Erythroblast (primary cell): ENCODE measurements at places on chromosomes 4 and X.

DNA sequence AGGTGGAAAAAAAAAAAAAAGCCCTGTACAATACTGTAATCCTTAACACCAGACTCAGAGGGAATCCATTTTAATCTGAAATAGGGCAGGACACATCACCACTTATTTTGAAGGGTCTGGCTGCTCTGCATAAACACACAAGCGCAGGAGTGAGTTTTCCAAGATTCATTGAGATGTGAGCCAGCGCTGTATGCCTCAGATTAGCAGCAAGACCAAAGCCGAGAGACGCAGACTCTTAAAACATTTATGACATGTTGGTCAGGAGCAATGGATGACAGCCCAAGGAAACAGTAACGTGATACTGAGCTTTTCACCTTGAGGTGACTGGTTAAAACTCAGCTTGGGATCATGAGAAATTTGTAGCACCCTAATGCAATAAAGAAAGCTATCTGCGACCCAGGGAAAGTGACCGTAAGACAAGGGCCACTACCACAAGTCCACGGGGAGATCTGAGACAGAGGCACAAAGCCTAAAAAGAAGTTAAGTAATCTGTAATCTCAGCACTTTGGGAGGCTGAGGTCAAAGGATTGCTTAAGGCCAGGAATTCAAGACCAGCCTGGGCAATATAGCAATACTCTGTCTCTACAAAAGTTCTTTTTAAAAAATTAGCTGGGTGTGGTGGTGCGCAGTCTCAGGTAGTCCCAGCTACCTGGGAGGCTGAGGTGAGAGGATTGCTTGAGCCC is 210.6 kb downstream of the COL25A1 start:
- no peak for DNase-seq

- DNase-seq = no peak
Observed at GRCh38 chr4:130031858-130032257, 935.9 kb downstream of the C4orf33 start.

GRCh38 chr4:1506956-1507721 is 100.9 kb upstream of the NKX1-1 start:
- DNase-seq = no peak

GRCh38 chr4:39390603-39391002 is 16.1 kb upstream of the KLB start:
- no peak for DNase-seq

DNA sequence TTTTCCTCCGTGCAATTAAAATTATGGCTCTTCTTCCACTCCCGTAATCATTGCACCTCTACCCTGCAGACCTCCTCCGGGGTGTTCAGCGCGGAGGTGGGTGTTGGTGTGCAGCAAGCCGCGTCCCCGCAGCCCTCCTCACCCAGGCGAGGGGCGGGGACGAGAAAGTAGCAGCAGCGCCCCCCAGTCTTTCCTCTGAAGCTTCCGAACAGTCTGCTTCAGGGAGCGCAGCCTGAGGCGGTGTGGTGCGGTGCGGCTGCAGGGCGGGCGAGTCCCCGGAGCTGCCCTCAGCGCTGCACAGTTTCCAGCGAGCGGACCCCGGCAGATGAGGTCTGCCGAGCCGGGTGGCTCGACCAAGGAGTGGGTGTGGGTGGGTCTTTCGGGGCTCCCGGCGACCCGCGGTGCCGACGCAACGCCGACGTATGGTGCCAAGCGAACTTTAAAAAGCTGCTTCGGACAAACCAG is at the start of gene FRAS1:
Gene FRAS1 (plus strand): TSS at position 189 of the 465 bp plus-strand sequence. CDS start 687 bp downstream, outside the sequence.
- DNase-seq = no peak

GRCh38 chr4:103410386-103410785 is 212.2 kb upstream of the CENPE start:
- no peak for DNase-seq

DNA sequence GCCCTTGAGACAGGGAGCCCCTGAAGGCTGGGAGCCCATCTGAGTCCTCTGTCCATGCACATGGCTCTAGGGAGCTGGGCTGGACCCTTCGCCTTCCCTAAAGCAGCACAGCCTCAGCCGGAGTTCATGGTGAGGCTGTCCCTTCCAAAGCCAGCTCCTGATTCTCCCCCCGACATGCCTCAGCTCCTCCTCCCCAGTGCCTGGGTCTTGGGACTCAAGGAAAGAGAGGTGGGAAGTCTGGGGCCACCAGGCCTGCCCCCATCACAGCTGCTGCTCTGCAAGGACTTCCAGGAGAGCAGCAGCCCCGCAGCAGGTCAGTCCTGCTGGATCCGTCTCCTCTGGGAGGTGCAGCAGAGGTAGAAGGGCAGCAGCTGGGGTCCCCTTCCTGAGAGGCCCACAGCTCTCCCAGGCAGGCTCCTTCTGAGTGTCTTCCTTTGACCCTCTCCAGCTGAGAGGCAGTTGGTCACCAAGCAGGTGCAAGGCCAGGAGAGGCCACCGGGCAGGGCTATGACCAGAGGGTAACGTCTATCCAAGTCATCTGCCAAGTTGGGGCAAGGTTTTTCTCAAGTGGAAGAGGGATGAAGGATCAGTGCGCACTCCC is 90.5 kb downstream of the ADRA2C start:
- no peak for DNase-seq

- DNase-seq = no peak
Observed at GRCh38 chrX:20594985-20595384, 328.3 kb upstream of the RPS6KA3 start.

GRCh38 chrX:15971696-15972095 is 117.1 kb upstream of the AP1S2 start:
- DNase-seq = no peak

- no peak for DNase-seq
Observed at GRCh38 chr4:26558166-26558895, 25.6 kb upstream of the TBC1D19 start.

DNA sequence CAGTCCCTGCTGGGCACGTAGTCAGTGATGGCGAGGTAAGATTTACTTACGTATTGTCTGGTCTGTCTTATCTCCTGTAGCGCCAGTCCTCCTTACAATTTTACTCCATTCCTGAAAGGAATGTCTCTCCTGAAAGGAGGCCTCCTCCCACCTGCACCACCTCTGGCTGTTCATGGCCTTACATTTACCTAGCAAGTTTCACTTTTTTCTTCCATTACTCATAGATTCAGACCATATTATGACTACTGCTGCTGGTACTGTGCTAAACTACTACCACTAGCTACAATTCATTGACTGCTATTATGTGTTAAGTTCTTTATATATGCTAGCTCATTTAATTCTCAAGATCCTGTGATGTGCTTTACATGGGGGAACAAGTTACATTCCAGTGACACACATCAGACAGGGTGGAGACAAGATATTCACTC is 189.9 kb downstream of the BMPR1B start:
- DNase-seq = no peak

- DNase-seq = no peak
Observed at GRCh38 chrX:150159537-150159936, 203.6 kb upstream of the MAMLD1 start.

DNA sequence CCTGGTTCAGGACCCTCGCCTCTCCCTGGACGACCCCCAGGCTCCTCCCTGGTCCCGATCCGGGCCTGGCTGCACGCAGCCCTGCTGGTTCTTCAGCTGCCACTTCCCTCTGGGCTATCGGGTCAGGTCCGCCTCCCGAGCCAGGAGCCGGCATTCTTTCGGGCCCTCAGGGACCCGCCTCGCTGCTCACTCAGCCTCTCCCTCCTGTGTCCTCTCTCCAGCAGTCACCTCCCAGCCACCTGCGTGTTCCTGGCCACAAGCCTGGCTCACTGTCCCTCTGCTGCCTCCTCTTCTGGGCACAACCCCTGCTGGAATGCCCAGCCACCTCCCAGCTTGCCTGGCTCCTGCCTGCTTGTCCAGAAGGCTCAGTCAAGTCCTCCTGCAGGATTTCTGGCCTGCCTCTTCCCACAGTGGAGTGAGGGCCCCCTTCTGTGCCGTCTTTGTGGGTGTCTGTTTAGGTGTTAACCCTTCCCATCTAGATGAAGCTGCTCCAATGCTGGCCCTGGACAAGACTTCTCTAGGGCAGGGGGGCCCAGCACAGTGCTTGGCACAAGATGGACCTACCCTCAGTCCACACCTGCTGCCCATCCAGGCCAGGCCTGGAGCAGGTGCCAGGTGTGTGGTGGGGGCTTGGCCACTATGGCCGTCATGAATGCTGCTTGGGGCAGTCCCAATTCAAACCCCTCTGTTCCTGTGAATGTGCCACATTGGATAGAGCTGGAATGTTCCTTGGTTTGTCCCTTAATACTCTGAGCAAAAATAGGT is 2.2 kb downstream of the WFS1 start:
- DNase-seq = no peak

DNA sequence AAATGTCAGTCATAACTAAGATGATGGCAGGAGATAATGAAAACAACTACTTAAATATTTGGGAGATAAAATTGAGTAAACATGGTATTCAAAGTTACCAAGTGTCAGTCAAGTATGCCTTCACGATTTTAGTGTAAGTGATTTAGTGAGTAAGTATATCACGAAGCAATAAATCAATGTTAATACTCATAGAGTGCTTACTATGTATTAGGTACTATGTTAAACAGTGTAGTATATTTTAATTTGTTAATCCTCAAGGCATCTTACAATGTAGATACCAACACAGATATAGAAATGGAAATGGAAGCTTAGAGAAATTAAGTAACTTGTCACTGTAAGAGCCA is 59.6 kb downstream of the ANXA3 start:
- DNase-seq = no peak

- DNase-seq = no peak
Observed at GRCh38 chr4:45172636-45173035, 446.3 kb upstream of the GNPDA2 start.

DNA sequence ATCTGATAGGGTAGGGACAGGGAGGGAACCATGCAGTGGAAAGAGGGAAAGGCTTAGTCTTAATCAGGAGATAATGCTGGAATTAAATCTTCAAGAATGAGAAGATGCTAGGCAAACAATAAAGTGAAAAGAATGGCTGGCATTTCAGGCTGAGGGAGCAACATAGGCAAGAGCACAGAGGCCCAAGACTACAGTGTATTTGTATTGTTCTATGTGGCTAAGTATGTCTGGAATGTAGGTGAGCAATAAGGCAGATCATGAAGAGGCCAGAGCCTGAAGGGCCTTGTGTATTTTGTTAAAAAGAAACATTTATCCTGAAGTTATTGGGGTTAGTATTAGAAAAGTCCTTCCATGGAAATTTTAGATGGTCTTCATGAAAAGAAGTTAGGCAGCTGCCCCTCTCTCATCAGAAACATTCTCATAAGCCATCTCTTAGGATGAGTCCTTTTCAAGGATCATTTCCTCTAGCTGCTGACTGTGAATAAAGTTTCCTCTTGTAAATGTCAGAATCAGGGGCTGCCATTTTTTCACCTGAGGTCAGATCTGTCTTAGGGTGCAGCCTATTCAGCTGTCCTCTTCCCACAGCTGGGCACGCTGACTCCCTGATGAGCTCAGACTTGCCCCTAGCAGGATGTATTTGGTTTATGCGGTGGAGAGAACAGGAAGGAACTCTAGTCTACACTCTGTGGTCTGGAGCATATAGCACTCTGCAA is 46.3 kb downstream of the ATP10D start:
- no peak for DNase-seq

- DNase-seq = no peak
Observed at GRCh38 chr4:74402692-74403456, 37.9 kb downstream of the EREG start.

GRCh38 chr4:15254236-15254880 is 173.5 kb upstream of the C1QTNF7 start:
- no peak for DNase-seq

DNA sequence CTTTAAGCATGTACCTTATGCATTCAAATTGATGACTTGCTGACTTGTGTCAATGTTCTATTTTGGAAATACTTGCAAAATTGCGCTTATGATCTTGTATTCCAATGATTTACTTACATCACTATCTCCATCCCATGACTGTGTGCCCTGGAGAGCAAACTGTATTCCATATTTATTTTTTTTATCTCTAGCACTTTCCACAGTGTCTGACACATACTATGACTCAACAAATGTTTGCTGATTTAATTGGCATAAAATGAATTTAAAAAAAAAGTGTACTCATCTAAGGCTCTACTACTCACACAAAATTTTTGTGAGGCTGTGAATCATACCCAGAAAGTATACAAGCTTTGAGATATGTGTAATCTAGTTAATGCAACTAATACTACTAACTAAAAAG is 1066.8 kb upstream of the ADGRL3 start:
- DNase-seq = no peak

- DNase-seq = no peak
Observed at GRCh38 chr4:102259081-102259480, 86.2 kb downstream of the SLC39A8 start.

- no peak for DNase-seq
Observed at GRCh38 chrX:149494844-149495565, 10.1 kb downstream of the IDS start.

- no peak for DNase-seq
Observed at GRCh38 chrX:108437349-108438109, 693 bp downstream of the COL4A6 start.

GRCh38 chr4:51894059-51894645 is 51.2 kb downstream of the DCUN1D4 start:
- no peak for DNase-seq

DNA sequence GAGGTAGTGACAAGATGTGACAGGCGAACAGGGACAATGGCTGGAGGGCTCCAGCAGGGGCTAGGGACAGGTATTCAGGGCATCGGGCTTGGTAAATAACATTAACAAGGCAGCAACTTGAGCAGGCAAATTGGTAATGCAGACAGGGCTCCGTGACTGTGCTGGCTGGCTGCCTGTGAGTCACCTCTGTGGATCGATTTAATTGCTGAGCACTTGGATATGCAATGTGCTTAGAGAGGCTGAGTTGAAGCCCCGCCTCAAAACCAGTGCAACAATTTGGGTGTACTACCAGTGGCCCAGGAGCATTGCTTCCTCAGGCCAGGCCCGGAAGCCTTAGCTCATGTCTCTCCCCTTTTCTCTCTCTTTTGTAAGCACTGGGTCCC is 19.5 kb downstream of the CNGA2 start:
- DNase-seq = no peak

GRCh38 chr4:15339737-15340136 is 88.1 kb upstream of the C1QTNF7 start:
- DNase-seq = no peak

- no peak for DNase-seq
Observed at GRCh38 chrX:33183361-33183760, 28.0 kb downstream of the DMD start.

DNA sequence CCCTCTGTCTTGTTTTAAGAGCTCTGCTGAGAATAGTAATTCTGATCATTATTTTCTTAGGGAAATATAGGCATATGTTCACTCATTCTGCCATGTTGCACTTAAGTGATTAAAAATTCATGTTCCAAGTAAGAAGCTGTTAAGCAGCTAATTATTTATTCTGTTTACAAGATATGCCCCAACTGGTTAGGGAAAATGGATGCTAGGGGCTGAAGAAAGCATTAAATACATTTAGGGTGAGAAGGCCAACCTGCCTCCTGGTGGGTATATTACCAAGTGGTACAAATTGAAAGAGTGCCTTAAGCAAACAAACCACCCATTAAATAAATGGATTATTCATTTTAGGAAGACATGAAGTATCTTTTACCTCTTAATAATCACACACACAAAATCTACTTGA is 392.6 kb upstream of the EPHA5 start:
- no peak for DNase-seq

GRCh38 chr4:77443941-77444340 is 161.7 kb upstream of the CXCL13 start:
- no peak for DNase-seq

GRCh38 chrX:39581411-39581810 is 516.3 kb downstream of the BCOR start:
- DNase-seq = no peak
